Spinal cord (tissue), 10 donors: ENCODE measurements at places on chromosomes 13 and 19.

- no peak for DNase-seq
These were observed 8.3 kb downstream of the OBI1 start for GRCh38 chr13:78650717-78651083.

DNA sequence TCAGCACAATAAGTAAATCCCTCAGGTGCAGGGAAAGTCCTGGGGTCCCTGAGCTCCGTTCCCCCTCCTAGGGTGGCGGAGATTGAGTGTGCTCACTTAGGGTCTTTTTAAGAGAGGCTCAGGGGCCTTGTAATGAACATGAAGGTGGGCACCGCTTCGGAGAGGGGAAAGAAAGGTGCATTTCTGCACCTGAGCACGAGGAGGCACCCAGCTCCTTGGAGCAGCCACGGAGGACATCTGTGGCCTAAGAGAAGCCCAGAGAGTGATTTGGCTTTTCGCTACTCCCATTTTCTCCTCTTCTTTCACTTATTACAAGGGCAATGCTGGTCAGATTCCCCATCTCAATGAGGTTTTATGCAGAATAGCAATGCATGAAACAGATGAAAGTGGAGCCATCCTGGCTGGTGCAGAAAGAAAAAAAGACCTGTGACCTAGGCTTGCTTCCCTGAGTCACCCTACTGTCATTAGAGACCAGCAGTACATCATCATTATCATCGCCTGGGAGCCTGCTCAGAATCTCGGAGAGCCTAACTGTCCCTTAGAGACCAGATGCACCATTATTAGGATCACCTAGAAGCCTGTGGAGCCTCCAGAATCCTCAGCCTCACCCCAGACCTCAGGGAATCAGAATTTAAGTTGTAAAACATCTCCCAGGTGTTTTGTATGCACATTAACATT lies 86.6 kb upstream of the RAP2A start:
- DNase-seq: no peak

DNA sequence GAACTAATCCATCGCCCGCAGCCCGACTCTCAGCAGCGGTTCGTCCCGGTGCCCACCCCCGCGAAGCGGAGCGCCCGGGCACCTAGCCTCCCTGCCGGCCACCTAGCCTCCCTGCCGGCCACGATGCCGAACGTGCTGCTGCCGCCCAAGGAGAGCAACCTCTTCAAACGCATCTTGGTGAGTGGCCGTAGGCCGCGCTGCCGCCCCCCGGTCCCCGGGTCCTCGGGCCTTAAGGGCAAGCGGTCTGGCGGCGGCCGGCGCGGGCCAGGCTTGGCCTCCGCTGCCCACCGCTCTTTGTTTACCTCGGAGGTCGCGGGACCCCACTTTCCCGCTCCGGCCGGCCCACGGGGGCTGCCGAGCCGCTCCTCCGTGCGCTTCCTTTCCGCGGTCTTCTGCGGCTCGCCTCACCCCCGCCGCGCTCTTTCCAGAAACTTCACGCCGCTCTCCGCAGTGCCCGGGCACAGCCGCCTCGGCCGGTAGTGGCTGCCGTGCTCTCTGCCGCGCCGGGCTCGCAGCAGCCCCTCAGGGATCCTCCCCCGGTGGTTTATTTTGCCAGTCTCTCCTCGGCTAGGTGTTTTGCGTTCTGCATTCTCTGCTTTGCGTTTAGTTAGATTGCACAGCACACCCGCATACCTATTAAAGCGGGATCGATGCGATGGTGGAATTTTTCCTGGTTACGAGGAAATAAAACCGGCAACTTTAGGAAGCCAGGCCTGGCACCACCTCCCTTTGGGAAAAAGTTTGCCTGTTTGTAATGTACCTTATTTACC lies 524 bp downstream of the NAA16 start:
- peak; percentile 46 for DNase-seq

DNA sequence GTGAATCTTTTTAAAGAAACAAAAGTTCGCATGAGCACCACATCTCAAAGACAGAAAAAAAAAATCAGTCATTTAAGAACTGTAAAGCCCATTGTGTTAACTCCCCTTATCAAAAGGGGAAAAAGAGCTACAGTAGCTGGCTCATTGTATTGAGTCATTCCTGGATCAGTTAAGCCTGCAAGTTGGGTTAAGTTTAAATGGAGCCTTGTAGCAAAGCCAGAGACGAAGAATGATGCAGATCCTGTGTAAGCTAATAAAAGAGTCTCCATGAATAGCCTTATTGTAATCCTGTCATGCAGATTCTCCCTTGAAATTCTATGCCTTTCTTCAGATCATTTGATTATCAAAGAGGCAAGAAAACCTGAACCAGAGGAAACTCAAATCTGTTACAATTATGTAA lies 83.8 kb downstream of the CRYL1 start:
- DNase-seq: no peak

- DNase-seq: no peak
These were observed 28.4 kb downstream of the UBAC2 start for GRCh38 chr13:99228737-99229691.

DNA sequence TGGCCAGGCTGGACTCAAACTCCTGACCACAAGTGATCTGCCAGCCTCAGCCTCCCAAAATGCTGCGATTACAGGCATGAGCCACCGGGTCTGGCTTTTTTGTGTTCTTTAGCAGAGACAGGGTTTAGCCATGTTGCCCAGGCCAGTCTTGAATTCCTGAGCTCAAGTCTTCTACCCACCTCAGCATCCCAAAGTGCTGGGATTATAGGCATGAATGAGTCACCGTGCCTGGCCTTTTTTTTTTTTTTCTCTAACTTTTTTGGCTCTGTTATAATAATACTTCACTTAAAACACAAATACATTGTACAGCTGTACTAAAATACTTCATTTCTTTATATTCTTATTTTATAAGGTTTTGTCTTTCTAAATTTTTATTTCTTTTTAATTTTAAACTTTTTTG lies 599.5 kb upstream of the PCDH9 start:
- DNase-seq: no peak

DNA sequence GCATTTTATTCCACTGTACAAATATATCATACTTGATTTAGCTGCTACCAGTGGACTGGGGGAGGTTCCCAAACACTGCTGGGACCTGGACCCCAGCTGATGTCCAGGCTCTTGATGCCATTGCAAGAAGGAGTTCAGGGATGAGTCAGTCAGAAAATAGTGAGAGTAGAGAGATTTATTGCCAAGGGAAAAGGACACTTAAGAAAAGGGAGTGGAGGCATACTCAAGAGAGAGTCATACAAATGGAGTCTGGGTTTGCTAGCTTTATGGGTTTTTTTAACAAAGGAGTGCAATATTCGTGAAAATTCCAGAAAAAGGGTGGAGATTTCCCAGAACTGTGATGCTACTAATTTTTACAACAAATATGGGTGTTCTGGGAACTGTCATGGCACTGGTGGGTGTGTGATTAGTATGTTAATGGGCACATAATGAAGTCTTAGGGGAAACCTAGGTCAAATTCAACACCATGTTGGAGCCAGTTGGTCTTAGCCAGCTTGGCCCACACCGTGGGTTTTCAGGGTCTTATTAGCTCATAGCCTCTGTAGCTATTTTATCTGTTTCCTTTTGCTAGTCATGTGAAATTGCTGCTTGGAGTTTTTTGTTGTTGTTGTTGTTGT lies 36.2 kb downstream of the GPC6 start:
- no peak for DNase-seq

DNA sequence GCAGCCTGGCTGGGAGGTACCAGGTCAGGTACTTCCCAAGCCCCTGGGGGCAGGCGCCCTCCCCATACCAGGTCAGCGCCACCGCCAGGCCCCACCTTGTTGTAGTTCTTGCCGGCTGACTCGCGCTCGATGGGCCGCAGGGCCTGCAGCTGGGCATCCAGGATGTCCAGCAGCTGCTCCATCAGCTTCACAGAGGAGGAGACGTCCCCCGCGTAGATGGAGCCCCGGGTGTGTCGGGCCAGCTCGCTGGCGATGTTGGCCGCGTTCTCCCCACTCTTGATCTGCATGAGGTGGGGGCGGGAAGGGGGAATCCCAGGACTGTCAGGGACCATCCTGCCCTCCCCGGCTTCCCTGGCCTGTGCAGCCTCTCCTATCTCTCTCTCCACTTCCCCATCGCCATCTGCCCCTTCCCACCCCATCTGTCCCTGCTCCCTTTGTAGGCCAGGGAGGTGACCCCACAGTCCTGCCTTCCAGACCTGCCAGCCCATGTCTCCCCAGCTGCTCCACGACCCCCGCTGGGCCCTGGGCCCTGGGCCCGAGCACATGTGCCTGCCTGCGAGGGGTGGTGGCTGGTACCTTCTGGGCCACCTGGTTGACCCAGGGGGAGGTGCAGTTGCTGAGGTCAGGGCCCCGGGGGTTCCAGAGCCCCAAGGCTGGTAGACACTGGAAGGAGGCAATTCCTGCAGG lies 23.8 kb upstream of the ASF1B start:
- no peak for DNase-seq

- no peak for DNase-seq
These were observed 2.8 kb upstream of the CDX2 start for GRCh38 chr13:27971776-27972477.

DNA sequence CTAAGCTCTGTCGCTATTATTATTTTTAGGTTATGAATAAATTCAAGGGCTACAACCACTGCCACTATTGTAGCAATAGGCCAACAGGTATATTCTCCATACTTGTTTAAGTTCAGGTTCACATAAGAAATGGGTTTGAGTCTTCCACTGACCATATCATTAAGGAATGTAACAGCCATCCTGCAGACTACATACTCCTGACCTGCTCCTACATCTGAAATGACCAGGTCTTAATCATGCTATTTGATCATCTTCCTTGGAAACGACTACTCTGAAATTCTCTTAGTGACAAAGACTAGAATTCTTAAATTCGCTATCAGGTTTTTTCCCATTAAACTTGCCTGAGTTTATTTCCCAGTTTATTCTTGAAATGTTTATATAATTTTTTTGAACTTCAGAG lies 66.8 kb downstream of the IPO5 start:
- no peak for DNase-seq

DNA sequence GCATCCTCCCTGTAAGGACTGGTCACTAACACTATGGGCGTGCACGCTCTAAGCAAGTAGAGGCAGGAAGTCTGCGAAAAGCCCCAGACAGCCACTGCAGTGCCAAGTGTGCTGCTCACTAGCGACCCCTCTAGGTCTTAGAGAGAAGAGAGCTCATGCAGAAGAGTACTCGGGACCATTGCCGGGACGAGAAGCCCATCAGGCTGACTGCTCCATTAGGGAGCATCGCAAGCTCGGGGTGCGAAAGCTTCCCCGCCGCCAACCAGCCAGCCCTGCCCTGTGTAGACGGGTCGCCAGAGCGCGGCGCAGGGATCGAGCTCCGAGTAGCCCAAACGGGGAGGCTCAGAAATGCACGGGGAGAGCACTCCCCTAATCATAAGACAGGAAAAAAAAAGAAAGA lies 16.6 kb downstream of the POU4F1 start:
- no peak for DNase-seq

DNA sequence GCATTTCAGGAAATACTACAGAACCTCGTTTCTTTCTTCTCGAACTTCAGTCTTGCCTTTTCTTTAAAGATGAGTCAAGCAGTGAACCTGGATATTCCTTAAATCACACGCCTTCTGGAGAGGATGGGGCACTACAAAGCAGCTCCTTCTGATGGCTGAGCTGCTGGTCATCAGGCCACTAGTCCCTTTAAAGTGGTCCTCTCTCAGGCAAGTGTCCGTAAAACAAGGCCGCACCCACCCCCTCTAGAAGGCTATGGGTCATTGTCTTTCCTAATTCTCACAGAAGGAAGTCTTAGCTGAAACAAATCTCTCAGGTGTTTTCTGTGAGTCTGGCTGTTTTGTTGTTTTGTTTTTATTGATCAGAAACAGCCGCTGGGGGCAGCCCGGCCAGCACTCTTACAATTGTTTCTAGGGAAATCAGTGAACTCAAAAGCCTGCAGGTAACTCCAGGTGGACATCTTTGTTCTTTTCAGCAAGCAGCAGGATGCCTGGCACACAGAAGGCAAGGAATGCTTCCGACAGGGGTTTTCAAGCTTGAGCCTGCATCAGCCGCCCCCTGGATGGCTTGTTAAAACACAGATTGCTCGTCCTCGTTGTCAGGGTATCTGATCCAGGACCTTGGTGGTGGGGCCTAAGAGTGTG lies 45.4 kb downstream of the MBNL2 start:
- DNase-seq: no peak

GRCh38 chr19:48271531-48272151 lies 1.8 kb downstream of the ZNF114 start:
- peak; percentile 79 for DNase-seq

- no peak for DNase-seq
These were observed 4.8 kb upstream of the LGALS7B start for GRCh38 chr19:38784224-38784623.

DNA sequence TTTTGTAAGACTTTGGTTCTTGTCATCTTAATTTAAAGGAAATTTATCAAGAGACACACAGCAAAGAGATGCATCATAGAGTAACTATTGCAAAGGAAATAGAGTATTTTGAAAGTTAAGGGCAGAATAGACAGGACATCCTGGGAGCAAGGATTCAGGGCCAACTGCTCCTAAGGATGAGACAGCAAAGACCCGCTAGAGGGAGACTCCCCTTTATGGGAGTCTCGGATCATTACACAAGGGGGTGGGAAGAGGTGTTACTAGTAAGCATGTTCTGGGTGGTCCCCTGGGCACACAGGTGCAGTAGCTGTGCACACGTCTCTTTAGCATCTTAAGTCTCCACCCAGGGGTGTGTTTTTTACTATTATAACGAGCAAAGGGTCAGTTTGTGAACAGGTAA lies 9.6 kb downstream of the ZSCAN5C start:
- no peak for DNase-seq

- no peak for DNase-seq
These were observed 210.0 kb downstream of the FOXO1 start for GRCh38 chr13:40456397-40456953.

DNA sequence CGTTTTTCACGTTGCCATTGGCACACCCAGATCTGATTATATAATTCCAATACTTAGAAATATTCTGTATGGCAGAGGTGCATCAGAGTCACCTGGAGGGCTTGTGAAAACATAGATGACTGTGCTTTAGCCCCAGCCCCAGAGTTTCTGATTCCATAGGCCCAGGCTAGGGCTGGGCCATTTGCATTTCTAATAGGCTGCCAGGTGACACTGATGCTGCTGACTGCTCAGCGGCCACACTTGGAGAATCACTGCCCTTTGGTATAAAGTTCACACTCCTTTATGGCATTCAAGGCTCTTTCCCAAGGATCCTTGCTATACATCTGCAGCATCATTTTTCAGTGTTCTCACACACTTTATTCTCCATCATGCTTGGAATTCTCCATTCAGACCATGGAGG lies 137.1 kb downstream of the AKAP11 start:
- no peak for DNase-seq

DNA sequence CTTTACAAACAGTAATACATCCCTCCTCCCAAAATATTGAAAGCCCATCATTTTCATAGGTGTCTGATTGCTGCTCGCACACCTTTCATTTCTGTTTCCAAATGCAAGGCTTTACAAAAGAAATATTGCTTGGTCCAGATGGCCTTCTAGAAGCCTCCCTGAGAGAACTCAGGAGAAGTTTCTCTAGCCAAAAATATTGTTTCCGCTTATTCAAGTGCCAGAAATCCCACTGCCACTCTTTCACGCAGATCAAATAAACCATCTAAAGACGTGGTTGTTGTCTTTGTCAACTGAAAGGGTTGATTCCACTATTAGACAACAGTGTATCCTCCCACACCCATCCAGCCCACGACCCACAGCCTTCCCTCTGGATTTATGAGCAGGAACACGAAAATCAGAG lies 96.2 kb downstream of the ZIC5 start:
- DNase-seq: no peak

- DNase-seq: no peak
These were observed 734 bp downstream of the TYROBP start for GRCh38 chr19:35907377-35907745.

- no peak for DNase-seq
These were observed 919 bp downstream of the VAV1 start for GRCh38 chr19:6773323-6773931.
